ENCODE measurements at places on chromosomes 3 and 15.

- no peak for DNase-seq
These were observed 67.0 kb downstream of the ISG20 start for GRCh38 chr15:88705769-88706165.

DNA sequence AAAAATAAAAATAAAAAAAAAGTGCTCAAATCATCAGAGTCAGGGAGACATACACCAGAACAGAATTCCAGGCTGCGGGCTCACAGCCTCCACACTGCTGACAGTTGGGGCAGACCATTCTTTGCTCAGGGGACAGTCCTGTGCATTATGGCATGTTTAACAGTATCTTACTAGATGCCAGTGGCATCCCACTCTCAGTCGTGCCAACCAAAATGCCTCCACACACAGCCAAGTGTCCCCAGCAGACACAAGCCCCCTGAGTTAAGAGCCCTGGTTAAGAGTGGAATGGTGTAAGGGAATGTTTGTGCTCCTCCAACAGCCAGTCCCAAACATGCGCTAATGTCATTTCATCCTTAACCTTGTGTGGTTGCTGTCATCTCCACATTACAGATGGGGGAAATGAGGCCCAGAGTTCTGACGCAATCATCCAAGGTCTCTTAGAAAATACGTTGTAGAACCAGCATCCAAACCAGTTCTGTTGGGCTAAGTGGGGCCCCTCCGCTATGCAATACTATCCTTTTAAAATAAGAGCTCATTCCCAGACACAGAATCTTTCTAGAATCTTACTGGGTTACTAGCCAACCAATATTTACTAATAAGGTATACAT, 26.0 kb downstream of the CFAP92 start:
- no peak for DNase-seq

- DNase-seq: no peak
These were observed 20.5 kb upstream of the DCBLD2 start for GRCh38 chr3:98921957-98922356.

- no peak for DNase-seq
These were observed 116.7 kb upstream of the CGNL1 start for GRCh38 chr15:57259568-57260040.

DNA sequence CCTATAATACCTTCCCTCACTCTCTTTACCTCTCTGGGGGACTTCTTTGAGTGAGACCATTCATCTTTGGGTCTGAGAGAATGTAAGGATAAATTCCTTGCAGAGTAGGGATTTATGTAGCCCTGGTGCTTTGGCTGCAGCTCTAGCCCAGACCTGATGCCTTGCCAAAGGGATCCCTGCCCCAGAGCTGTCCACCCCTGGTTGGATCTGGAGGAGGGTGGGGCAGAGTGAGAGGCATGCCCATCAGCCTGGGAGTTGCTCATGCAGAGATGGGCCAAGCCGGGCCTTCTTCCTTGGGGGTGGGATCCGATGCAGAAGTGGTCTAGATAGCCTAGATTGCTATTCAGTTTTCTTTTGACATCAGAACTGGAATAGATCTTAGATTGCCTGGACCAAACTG, 31.5 kb downstream of the RTP1 start:
- no peak for DNase-seq

Data from activated CD4-positive, alpha-beta T cell treated with anti-CD3 and anti-CD28 coated beads, Interleukin-2, amount 50 U/mL, for 24 hours (primary cell).